ENCODE measurements at places on chromosomes 11 and 22. TPM values are rescaled to one million over a fixed set of nuclear protein-coding genes. Genes with fewer than 3 reads are reported as not detected.

Gene RASL10A
- total RNA-seq, result not detected

Gene APLNR
- total RNA-seq, result not detected

Gene MYEOV
- total RNA-seq, result 1.1 TPM

Gene NPAS4
- total RNA-seq, result not detected

Gene YWHAH
- total RNA-seq, result 169 TPM

Gene POTEH
- not detected for total RNA-seq

Gene IGLL5
- total RNA-seq, result not detected

Gene MLC1
- total RNA-seq, result not detected

Gene DEFB131B
- not detected for total RNA-seq

Gene KCNC1
- not detected for total RNA-seq

Gene GGTLC3
- total RNA-seq, result not detected

Gene C11orf16
- total RNA-seq, result not detected

Gene RBMXL2
- total RNA-seq, result not detected

Gene LRRC74B
- total RNA-seq, result not detected

Gene PTGDR2
- total RNA-seq, result under 0.01 TPM

Gene IFITM10
- 5.5 TPM for total RNA-seq

Gene FOSL1
- 13.1 TPM for total RNA-seq
